ENCODE measurements at places on chromosomes 16 and 17. TPM values are rescaled to one million over a fixed set of nuclear protein-coding genes. Genes with fewer than 3 reads are reported as not detected.

GRCh38 chr17:74545843-74546230 lies at the start of gene CD300C:
Gene CD300C, minus strand, starts transcription at chr17:74546115. Its CDS starts 333 bp downstream, at chr17:74545782.
- no peak for DNase-seq
- no peak within 1 kb of the TSS for H3K4me3 ChIP-seq
- H3K27me3 ChIP-seq: no peaks in the 10 kb centered on the region
- no peaks in the 10 kb centered on the region for H3K4me1 ChIP-seq
- H3K27ac ChIP-seq: no peak within 1 kb of the TSS

- no peaks in the 10 kb centered on the region for H3K4me1 ChIP-seq
- H3K4me3 ChIP-seq: no peak overlapping the region
- no peak overlapping the region for H3K27ac ChIP-seq
- no peaks in the 10 kb centered on the region for H3K36me3 ChIP-seq
- H3K27me3 ChIP-seq: no peaks in the 10 kb centered on the region
Observed at GRCh38 chr17:33197342-33197741, 95.8 kb downstream of the ASIC2 start.

DNA sequence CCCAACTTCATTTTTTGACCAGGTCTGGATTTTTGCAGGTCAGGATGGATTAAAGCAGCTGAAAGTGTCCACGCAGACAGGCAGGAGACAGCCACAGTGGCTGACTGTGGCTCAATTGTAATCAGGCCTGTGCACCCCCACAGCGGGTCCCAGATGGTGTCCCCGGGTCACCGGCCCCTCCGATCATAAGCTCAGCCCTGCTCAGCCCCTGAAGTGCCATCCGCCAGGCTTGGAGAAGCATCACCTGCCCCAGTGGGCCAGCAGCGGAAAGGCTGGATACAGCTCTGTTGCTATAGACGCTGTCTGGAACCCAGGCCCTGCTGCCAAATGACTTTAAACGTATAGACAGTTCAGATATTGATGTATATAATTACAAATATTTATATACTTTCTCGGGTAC lies 60.6 kb downstream of the RPH3AL start:
- no peaks in the 10 kb centered on the region for H3K36me3 ChIP-seq
- no peak for DNase-seq
- H3K4me1 ChIP-seq: no peaks in the 10 kb centered on the region
- no peak overlapping the region for H3K4me3 ChIP-seq

TLCD1 gene
- 6.6 TPM for total RNA-seq

Measured in fibroblast of lung (primary cell).